ENCODE measurements at places on chromosomes 7 and 10.

GRCh38 chr10:133307776-133308420 lies 774 bp downstream of the TUBGCP2 start:
- DNase-seq, result peak; percentile 53

DNA sequence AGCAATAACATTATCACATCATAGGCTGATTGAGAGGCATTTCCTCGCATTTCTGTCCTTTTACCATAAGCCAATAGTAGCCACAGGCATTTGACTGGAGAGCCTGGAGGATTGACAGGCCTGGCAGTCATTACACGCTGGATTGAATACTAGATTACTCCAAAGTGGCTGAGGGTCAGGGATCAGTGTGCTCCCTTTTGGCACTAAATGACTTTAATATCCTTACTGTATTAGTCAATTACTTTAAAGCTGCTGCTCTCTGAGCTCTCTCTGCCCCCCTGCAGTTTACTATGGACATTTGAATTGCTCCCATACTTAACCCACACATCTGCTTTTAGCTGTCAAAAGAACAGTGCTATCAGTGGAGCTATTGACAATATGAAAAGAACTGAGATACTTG lies 302.0 kb downstream of the TFEC start:
- DNase-seq, result no peak

DNA sequence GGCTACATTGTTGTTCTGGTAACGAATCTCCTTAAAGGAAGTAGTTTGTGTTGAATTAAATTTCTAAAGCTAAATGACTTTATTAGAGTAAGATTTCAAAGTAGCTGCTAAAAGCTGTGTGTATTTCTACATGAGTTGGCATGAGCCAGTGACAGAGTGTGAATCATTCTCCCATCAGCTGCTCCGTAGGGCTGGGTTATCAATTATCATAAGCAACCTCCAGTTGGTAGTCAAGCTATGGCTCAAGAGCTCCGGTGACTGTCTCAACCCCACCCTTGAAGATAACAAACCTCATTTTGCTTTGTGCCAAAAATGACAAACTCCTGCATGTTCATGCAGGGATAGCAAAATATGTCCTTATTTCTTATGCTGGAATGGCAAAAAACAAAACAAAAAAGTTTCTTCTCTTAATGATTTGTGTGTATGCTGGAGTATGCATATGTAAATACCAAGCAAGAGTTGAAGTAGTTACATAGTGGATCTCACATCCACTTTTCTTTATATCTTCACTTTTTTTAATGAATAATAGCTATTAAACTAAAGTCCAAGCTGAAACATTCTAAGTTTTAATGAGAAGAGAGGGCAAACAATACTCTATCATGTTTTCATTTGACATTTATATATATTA lies 249.4 kb downstream of the CACNA2D1 start:
- DNase-seq, result no peak

DNA sequence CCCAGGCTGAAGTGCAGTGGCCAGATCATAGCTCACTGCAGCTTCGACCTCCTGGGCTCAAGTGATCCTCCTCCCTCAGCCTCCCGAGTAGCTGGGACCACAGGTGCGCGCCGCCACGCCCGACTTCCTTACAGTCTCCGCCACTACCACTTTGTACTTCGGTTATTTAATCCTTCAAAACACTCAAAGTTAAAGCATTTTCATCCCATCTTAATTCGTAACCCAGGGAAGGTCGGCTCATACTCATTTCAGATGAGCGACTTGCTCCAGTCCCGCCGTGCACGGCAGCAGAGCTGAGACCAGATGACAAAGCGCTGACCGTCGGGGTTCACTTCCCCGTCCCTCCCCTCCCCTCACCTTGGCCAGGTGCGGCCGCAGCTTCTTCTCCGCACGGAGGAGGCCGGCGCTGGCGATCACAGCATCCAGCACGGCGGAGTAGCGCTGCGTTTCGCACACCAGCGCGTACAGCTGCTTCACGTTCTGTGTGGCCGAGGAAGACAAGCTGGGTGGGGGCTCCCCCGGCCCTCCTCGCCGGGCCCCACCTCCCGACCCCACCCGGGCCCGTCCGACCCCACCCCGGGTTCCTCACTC lies 457 bp downstream of the NSUN5 start:
- no peak for DNase-seq

- no peak for DNase-seq
Observed at GRCh38 chr7:143285470-143285778, 666 bp downstream of the TMEM139 start.

GRCh38 chr7:141466151-141466904 lies 84.9 kb upstream of the AGK start:
- no peak for DNase-seq

Measured in stimulated activated CD8-positive, alpha-beta memory T cell treated with anti-CD3 and anti-CD28 coated beads, Interleukin-7, amount 100 ng/mL, for 1 hour (primary cell).